GOT3 (cell line): ENCODE measurements at places on chromosomes 5 and 9.

- DNase-seq, result no peak
Measured at GRCh38 chr9:93246111-93246510, 62.2 kb downstream of the WNK2 start.

DNA sequence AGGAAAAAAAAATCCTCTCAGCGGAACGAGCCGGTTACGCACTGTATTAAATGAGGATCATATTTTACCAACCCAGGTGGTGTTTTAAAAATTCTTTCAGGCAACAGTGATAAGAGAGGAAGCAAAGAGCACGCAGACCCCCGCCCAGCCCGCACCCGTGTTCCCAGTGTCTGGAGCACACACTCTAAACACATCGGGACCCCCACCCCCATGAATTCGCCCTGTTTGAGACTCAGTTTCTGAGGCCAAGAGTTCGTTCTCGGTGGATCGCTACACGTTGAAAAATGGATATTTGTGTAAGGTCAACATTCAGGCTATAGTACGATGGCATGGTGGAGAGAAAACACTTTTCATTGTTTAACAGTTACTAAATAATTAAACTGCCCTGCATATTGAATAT, 196.3 kb downstream of the MEF2C start:
- DNase-seq, result no peak

DNA sequence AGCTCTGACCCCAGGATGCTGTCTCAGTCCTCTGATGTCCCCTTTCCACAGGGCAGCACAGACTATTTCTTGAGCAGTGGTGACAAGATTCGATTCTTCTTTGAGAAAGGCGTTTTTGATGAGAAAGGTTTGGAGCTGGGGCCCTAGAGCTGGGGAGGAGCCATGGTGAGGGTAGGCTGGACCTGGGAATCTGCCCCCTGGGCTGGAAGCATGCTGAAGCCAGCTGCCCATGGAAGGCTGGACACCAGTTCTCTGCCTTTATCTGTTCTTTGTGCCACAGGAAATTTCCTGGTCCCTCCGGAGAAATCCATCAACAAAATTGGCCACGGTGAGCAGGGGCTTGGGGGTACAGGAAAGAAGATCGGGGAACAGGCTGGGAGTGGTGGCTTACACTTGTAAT, 12.9 kb downstream of the PHYHD1 start:
- no peak for DNase-seq

- DNase-seq, result no peak
Measured at GRCh38 chr9:36039696-36040095, 3.0 kb downstream of the RECK start.
